ENCODE measurements at places on chromosomes 1 and 21.
A peak's percentile ranks its signal among the peaks of the same experiment; 100 is the strongest.

DNA sequence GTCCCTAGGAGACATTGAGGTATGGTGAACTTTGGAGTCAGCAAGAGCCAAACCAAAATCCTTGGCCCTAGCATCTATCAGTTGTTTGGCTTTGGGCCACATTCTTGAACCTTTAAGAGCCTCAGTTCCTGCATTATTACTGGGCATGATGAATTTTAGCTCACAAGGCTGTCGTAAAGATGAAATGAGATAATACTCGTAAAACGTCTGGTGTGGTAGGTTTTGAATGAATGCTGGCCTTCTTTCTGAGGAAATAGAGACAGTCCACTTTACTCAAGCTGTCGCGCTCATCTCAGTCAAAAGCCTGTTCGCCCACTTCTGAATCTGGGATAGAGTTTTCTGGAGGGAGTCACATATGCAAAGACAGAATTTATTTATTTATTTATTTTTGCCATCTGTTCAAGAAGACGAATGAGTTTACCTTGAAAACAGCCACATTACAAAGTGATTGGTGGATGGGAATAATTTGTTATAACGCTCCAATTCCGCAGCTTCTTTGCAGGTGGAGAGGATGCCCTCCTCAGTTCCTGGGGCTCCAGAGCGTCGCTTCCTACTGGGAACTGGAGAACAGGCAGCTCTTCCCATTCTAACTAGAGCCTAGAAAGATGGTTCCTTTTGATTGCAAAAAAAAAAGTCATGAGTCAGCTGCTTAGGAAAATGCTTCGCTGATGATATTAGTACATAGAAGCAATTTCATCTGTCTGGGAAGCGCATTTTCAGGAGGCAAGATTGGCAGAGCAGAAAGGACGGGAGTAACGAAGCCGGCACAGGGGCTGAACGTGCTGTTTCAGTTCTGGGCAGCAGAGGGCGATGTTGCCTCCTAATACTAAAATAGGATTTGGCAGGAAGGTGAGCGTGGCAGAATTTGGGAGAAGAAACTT, 49.9 kb upstream of the CYP2J2 start:
- peak; percentile 27 for DNase-seq

DNA sequence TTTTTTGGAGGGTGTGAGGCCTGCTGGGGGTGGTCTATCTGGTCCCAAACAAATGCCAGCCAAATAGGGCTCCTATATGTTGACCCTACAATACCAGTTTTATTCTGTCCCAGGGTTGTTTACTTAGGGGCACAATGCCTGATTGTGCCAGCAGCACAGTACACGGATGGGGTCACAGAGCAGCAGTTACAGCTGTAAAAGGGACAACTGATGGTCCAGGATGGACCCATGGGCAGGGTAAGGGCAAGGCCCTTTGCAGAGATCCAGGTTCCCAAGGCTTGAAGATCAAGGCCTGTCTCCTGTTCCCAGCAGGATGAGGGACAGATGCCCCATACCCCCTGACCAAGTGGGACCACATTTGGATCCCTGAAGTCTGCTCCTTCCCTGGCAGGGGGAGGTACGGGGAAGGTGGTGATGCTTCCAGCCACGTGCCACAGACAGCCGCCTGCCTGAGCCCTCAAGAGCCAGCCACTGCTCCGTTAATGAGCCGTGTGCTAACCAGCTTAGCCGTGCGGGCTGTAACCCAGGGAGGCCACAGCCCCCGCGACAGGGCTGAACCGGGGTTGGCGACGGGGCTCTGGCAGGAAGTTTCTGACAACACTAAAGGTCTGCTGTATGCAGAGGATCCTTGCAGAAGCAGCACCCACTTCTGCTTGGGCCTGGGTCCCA, 18.2 kb downstream of the SLC6A9 start:
- no peak for DNase-seq

DNA sequence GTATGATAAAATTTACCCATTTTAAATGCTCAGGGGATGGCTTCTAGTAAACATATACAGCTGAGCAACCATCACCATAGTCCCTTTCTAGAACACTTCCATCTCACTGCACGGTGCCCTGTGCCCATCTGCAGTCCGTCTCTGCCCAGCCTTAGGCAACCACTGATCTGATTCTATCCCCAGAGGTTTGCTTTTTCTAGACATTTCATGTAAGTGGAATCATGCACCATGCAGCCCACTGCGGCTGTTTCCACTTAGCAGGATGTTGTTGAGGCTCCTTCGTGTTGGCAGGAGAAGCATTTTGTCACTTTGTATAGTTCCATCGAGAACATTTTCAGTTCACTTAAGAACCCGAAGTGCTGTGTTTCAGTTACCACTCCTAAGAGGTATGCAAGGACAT, 27.8 kb upstream of the VAMP3 start:
- DNase-seq, result no peak

- DNase-seq, result no peak
Measured at GRCh38 chr1:204255225-204255624, 41.4 kb upstream of the GOLT1A start.

- DNase-seq, result peak; percentile 12
Measured at GRCh38 chr1:172609528-172609927, 49.4 kb upstream of the FASLG start.

DNA sequence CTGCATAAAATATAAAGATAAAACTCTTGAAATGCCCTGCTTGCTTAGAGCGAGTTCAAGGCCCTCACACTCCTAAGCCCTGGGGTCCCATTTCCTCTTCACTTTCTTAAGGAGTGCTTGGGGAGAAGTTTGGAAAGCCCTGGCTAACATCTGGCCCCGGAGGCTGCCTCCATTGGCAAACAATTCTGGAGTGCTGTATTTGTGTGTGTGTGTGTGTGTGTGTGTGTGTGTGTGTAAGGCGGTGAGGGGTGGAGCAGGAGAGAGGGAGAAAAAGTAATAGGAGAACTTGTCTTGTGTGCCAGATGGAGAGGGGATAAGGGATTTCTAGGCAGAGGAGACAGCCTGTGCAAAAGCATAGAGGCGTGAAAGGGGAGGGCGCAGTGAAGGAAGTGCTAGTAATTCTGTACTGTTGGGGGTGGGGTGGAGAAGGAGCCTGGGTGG, 578 bp upstream of the TRIM62 start:
- no peak for DNase-seq

DNA sequence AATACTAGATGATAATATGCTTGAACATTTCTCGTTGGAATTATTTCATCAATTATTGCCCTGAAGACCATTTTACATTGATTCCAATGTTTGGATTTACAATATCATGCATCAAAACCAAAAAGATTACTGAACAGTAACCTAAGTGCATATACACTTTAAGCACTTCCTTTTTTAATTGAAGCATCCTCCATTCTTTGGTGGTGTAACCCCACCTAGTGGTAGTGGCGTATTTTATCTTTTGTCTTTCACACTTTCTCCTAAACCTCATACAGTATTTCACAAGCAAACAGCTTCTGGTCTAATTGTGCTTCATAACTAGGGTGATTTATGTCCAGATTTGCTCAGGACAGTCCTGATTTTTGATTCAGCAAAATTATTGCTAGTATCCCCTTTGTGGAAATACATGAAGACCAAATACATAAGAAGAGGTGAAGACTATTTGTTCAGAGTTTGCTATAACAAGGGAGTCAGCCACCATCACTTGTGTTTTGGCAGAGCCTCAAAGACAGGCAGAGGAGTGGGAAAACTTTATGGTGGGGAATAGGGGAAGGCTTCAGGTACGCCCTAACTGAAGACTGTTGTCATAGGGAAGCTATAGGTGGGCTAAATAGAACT, 3.4 kb upstream of the NVL start:
- peak; percentile 84 for DNase-seq

- DNase-seq, result peak; percentile 23
Measured at GRCh38 chr1:208238710-208239472, 5.3 kb downstream of the PLXNA2 start.

GRCh38 chr1:113429461-113430153, 39.3 kb downstream of the MAGI3 start:
- no peak for DNase-seq

DNA sequence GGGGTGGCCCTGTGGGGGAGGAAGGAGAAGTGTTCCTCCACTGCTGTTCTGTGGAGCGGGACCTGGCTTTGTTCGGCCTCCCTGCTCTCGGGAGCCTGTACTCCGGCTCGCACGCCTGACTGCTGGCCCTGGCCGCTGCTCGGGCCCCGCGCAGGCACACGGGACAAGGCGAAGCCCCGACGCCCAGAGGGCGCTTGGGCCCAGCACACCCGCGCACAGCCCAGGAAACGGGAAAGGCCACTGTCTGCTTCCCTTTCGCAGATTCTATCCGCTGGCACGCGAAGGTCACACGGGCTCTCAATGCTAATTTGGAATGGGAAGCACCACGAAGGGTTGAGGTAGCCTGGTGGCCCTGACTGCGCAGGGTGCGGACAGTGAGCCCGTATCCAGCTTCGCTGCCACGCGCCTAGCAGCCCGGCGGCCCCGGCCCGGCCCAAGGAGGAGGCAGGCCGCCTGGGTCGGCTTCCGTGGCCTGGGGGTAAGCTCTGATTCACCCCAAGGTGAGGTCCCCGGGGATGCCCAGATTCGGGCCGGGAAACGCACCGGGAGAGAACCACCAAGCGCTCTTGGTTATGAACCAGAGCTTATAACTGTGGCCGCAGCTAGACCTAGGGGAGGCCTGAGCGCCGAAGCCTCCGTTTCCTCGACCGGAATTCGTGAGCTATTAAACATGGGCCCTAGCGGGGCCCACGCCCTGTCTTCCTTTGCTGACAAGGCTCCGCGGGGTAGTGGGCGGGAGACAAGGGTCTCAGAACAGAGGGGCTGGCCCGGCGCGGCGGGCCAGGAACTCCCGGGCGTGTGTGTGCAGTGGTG, 19.7 kb upstream of the TBX15 start:
- DNase-seq, result no peak

GRCh38 chr1:43978264-43978550, 803 bp upstream of the B4GALT2 start:
- no peak for DNase-seq

DNA sequence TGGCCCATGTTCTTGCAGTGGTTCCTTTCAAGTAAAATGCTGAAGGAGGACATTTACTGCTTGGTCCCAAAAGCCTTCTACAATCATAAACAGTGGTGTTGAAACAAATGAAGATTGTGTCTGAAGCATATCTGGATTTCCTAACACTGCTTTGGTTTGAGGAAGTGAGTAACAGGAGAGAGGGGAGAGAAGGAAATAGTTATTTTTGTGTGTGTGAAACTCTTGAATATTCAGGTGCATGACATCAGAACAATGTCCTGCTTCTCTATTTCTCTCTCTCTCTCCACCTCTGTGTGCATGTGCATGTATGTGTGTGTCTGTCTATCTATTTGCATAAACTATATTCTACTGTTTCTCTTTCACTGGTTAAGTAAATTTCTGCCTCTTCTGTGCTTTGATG, 61.4 kb upstream of the TNFSF18 start:
- peak; percentile 78 for DNase-seq

- no peak for DNase-seq
Measured at GRCh38 chr1:43796111-43796581, 88.8 kb downstream of the ST3GAL3 start.

DNA sequence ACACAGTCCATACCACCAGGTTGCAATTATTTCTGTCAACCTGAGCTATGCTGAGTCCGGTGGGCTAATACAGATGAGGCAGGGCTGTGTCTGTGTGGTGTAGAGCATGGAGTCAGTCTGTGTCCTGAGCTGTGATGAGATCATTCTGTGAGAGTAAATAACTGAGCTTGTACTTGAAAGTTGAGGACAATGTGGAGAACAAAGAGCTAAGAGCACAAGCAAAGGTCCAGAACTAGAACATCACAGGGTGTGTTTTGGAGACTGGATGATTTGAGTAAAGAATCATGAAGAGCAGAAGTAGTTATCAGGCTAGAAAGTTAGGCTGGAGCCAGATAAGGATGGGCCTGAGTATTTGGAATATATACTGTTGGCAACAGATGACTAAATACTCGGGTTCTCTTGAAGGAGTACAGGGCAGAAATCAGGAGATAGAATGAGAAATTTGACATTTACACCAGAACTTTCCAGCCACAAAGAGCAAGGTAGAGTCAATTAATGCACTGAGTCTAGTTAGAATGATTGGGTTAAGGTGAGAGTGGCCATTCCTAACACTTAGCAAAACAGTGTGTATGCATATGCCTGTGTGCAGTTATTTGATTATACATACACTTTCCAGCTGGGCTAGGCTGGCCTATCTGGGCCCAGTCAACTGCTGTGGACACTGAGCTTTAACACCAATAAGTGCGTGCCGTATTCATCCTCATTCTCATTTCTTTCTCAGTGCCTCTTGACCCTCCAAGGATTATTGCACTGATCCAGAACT, 48.8 kb downstream of the LEPR start:
- no peak for DNase-seq

GRCh38 chr1:67298762-67299161, 8.9 kb upstream of the IL12RB2 start:
- no peak for DNase-seq

DNA sequence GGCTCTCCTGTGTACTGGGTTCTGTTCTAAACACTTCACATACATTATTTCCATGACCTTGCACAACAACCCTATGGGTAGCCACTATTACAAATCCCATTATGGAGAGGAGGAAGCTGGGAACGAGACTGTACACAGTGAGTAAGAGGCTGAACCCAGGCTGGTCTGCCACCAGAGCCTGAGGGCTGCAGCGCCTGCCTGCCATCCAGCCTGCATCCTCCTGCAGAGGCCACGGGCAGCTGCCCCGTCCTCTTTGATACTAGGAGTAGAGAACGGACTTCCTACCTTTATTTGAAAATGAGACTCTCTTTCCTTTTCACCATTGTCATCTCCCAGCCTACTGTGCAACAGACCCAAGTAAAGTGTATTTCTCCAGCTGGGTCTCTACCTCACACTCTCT, 370.0 kb downstream of the HHAT start:
- no peak for DNase-seq

- peak; percentile 93 for DNase-seq
Measured at GRCh38 chr1:181033799-181034451, at the start of gene MR1. Gene MR1 (plus strand): TSS chr1:181033983. CDS start chr1:181034008, 25 bp downstream.

- DNase-seq, result no peak
Measured at GRCh38 chr1:170470121-170470520, 61.8 kb upstream of the GORAB start.

DNA sequence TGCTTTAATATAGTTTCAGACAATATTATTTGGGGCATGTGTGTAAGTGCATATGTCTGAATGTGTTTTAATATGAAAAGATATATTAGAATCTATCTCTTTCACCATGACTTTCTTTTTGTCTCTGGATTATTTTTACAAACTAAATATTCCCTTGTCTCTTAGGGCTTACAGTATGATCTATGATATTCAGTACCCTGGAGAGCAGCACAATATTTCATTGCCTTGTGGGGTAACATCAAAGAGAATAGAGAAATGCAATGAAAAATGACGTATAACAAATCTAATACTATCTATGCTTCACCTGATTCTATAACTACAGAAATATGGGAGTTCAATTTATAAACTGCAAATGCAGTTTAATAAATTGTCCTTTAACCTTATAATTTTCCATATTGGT, 2084.5 kb downstream of the MRPL39 start:
- DNase-seq, result no peak

DNA sequence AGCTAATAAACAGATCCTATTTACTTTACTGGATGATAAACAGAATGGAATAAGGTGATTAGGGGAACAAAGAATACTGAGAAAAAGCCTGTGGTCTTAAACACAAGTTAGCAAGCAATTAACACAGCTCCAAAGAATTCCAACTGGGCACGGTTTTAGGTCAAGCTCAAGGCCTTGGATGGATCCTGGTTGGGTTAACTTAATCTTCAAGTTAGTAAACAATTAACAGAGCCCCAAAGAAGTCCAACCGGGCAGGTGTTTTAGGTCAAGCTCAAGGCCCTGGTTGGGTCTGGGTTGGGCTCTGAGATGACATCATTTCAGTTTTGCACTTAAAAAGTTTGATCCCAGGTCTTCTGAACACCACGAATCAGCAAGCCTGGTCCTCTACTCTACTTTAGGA, 1086.3 kb upstream of the TMPRSS15 start:
- no peak for DNase-seq

- DNase-seq, result no peak
Measured at GRCh38 chr1:64539289-64539688, 69.4 kb downstream of the CACHD1 start.

All from OCI-LY7 (cell line).